Glutamatergic neuron (in vitro differentiated cells): ENCODE measurements at places on chromosomes 12 and 14.
A peak's percentile ranks its signal among the peaks of the same experiment; 100 is the strongest.

DNA sequence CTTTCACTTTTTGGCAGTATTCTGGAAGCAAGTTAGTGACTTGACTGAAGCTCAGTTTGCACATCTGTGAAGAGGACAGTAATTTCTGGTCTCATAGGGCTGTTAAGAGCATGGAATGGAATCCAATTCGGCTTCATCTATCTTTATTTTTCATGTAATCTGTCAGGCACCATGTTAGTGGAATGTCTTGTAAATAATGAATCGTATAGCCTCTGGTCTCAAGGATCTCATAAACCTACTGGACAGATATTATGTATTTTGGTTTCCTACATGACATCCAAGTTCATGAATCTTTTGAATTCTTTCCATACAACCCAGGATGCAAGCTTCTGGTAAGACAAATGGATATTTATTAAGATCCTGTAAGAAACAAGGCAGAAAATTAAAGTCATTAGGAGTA is 24.0 kb downstream of the TMTC2 start:
- no peak for DNase-seq

DNA sequence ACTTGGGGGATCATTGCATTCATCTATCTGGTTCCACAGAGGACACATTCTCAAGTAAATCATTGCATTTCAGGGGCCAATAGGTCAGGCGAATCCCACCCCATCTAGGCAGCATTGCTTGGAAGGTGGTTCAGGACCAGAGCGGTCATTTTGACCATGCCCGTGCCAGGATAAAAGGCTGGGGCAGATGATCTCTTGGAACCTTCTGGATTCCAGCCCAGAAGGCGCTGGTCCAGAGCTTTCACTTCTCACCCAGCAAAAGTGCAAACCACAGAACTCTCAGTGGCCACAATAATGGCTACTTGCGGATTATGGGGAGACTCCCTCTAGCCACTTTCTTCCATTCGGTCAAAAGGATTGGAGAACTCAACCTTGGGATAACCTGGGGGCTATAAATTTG is 595 bp upstream of the KRT85 start:
- DNase-seq, result no peak

GRCh38 chr14:96037891-96038557 is 1.1 kb upstream of the C14orf132 start:
- peak; percentile 30 for DNase-seq

- no peak for DNase-seq
Measured at GRCh38 chr12:46131732-46132469, 136.9 kb downstream of the SLC38A1 start.

- DNase-seq, result no peak
Measured at GRCh38 chr12:43988838-43989560, 153.1 kb downstream of the TMEM117 start.

- no peak for DNase-seq
Measured at GRCh38 chr12:104566244-104566993, 109.7 kb downstream of the CHST11 start.

GRCh38 chr12:52771505-52771904 is 5.6 kb downstream of the KRT76 start:
- DNase-seq, result no peak

DNA sequence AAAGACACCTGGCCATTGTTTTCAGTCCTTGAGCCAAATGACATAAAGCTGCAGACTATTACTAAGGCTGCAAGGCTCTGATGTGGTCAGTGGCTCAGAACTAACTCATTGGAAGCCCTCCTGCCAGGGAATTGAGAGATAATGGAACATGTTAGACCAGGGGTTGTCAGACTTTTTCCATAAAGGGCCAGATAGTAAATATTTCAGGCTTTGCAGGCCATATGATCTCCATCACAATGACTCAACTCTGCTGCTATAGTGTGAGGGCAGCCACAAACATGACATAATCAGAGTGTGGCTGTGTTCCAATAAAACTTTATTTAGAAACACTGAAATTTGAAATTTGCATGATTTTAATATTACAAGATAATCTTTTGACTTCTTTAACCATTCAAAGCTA is 140.3 kb downstream of the TMEM30B start:
- no peak for DNase-seq

GRCh38 chr14:21057803-21058675 is at the start of gene RNASE8:
RNASE8 (plus strand) TSS chr14:21057822; CDS start chr14:21057893, 71 bp downstream.
- DNase-seq, result no peak

DNA sequence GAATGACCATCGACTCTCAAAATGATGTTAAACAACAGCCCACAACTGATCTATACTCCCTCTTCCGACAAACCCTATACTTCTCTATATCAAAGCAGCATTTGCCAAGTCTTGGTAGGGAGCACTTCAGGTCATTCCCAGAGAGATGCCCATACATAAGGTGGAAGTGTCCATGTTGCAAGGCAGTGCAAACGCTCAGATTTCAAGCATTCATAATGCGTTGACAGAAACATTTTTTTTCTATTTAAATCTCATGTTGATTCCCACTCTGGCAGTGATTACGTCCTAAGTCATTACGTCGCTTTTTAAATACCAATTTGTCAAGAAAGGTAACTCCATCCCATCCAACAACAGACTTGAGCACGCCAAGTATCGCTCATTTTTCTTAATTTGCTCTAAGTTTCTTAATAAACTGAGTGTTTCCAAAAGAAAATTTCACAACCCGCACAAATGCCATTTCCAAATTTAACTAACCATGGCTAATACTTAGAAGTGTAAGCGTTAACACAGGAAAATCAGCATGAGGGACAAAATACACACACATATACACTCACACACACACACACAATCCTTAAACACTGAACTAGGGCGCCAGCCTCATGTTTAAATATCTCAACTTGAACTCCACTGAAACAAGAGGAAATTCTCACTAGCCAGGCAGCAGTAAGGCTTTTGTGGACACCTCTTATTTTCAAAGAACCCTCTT is 1.1 kb downstream of the GXYLT1 start:
- no peak for DNase-seq

DNA sequence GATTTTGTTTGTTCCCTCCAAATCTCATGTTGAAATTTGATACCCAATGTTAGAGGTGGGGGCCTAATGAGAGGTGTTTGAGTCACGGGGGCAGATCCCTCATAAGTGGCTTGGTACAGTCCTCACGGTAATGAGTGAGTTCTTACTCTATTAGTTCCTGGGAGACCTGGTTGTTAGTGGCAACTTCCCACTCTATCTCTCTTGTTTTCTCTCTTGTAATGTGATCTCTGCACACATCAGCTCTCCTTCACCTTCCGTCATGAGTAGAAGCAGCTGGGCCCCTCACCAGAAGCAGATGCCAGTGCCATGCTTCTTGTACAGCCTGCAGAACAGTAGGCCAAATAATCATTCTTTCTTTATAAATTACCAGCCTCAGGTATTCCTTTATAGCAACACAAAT is 29.6 kb upstream of the KCNK10 start:
- no peak for DNase-seq

- DNase-seq, result no peak
Measured at GRCh38 chr12:84594157-84594556, 318.4 kb downstream of the SLC6A15 start.

- no peak for DNase-seq
Measured at GRCh38 chr12:6567112-6567670, 900 bp downstream of the NOP2 start.

DNA sequence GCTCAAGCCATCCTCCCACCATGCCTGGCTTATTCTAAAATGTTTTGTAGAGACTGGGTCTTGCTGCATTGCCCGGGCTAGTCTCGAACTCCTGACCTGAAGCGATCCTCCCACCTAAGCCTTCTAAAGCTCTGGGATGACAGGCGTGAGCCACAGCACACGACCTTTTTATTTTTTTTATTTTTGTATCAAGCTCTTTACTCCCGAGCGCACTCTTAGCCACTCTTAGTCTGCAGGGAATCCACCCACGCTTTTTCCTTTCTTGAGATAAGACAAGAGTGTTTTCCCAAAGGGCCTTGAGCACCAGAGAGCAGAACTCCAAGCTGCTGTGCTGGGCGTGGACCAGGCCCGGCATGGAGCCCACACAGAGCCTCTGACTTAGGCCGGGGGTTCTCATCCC is 23.4 kb downstream of the MAP1LC3B2 start:
- DNase-seq, result peak; percentile 33

- no peak for DNase-seq
Measured at GRCh38 chr14:99454246-99454645, 26.4 kb downstream of the SETD3 start.

DNA sequence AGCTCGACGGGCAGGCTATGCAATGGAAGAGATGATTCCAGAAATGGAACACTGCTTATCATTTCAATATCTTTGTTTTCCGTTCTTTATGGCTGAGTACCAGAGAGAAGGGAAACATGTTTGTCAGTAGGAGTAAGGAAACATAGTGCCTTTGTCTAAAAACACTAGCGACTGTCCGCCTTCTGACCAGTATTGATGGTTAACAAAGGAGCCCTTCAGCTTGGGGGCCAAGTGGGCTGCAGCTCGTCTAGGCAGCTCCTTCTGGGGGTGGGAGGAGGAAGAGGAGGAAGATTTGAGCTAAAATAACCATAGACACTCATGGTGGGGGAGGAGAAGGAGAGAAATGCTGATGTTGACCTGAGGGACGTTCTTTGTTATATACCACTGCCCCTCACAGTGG is 15.0 kb downstream of the COQ5 start:
- no peak for DNase-seq

GRCh38 chr14:53622447-53622846 is 334.2 kb downstream of the BMP4 start:
- no peak for DNase-seq

GRCh38 chr14:103753774-103754173 is 38.2 kb downstream of the ZFYVE21 start:
- DNase-seq, result no peak

DNA sequence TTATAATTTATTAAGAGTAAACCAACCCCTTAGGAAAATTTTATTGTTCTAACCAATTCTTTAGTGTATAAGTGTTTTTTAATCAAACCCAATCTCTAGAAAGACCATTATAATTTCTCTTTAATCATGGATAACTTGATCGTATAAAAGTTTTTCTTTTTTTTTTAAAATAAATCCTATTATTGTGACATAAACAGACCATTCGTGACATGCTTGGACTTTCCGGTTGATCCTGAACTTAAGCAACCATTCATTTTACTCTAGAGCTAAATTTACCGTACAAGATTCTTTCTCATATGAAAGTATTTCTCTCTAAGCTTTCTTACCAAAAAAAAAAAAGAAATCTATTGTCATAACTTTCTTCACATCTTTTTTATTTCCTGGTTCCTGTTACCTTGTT is 32.6 kb upstream of the SLC38A4 start:
- no peak for DNase-seq

DNA sequence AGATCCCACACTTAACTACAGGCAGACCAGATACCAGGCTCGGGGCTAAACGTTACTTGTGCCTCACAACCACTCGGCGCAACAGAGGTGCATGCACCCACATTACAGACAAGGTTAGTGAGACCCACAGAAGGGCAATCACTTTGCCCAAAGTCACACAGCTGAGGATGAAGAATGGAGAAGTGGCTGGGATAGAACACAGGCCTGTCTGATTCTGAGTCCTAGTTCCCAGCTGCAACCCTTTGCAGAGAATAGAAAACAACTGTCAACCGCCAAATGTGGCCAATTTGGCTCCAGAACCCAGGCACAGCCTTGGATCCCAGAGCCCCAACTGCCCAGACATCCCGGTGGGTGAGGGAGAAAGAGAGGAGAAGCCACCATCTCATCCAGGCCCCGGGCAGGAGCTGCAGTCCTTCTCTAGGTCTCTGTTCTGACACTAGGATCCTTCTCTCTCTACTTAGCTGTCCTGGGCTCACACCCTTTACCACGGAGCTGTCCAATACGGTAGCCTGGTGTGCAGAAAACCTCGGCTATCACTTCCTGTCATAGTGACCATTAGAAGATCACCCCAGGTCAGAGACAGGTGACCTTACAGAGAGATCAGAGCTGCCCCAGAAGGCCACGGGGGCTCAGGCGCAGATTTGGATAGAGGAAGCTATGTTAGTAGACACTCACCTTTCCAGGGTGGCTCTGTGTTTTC is 59.1 kb downstream of the FAM222A start:
- DNase-seq, result no peak

GRCh38 chr12:122830517-122831214 is 4.6 kb upstream of the HIP1R start:
- no peak for DNase-seq

DNA sequence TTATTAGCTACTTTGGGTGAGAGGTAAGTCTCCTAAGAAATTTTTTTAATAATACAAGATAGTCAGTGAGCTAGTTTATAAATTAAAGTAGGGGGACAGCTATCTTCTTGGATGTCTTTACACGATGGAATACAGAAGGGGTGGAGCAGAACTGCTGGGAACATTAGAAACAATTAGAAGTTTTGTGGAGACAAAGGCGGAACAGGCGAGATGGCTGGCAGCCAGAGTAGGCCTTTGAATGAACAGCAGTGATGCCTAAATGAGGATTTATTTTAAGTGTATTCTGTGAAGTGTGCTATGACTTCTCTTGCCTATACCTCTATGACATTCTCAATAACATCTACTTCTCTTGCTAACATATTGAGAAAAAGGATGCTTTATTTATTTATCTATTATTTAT is 1345.3 kb upstream of the SEL1L start:
- no peak for DNase-seq

DNA sequence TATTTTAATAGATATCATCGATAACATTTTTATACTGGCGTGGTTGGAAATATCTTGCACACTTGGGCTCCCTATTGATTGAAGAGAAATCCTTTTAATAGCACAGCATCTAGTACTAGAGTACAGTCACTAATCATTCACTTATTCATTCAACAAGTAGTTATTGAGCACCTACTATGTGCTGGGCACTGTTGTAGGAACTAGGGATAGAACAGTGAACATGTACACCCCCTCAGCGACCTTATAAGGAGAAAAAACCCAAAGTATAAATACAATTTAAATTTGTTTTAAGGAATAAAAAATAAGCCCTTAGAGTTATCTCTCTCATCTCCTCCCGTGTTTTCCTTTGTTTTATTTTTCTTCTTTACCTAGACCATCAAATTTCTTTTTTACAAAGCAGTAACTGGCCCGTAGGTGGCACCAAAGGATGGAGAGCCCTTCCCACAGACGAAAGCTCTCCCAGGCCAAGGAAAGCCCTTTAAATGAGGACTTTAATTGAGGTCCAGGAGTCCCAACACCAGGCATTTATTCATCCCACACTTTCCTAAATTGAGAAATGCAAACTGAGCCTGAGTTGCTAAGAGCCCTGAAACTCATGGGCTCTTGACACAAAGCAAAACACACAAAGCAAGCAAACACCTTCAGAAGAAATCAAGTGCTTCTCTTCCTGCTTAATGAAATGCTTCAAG is 29.0 kb downstream of the PEBP1 start:
- peak; percentile 39 for DNase-seq

DNA sequence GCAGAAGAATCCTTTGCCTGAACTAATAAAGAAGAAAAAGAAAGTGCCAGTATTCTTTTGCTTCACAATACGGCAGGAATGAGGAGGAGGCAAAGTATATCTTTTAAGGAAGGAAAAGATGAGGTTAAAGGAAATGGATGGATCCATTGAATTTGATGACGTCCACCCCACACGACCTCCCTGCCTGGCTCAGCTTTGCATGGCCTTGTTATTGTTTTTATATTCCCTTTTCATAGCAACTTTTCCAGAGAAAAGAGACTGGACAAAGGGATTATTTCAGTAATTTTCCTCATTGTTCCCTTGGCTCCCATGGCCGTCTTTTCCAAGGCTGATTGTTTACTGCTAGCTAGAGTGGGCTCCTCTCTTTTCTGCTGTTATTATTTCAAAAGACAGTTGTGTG is 123.2 kb upstream of the SEL1L start:
- no peak for DNase-seq

- no peak for DNase-seq
Measured at GRCh38 chr12:75981247-75982168, 50.1 kb downstream of the PHLDA1 start.
